ENCODE measurements at places on chromosomes 13 and 19.

DNA sequence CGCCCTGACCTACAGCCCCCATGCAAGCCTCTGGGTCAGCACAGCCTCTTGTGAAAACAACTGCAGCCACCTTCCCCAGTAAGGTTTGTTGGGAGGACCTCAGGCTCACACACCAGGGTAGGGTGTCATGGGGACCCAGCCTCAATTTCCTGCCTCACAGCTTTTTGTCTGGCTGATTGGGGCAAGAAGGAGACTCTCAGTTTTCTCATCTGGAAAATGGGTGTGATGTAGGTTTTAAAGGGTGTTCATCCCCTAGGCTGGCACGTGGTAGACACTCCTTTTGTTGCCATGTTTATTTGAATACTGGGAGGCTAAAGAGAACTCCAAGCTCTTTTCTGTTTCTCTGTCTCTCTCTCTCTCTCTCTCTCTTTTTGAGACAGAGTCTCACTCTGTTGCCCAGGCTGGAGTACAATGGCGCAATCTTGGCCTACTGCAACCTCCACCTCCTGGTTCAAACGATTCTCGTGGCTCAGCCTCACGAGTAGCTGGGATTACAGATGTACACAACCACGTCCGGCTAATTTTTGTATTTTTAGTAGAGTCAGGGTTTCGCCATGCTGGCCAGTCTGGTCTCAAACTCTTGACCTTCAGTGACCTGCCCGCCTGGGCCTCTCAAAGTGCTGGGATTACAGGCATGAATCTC lies 18.2 kb upstream of the PLAUR start:
- DNase-seq: no peak

DNA sequence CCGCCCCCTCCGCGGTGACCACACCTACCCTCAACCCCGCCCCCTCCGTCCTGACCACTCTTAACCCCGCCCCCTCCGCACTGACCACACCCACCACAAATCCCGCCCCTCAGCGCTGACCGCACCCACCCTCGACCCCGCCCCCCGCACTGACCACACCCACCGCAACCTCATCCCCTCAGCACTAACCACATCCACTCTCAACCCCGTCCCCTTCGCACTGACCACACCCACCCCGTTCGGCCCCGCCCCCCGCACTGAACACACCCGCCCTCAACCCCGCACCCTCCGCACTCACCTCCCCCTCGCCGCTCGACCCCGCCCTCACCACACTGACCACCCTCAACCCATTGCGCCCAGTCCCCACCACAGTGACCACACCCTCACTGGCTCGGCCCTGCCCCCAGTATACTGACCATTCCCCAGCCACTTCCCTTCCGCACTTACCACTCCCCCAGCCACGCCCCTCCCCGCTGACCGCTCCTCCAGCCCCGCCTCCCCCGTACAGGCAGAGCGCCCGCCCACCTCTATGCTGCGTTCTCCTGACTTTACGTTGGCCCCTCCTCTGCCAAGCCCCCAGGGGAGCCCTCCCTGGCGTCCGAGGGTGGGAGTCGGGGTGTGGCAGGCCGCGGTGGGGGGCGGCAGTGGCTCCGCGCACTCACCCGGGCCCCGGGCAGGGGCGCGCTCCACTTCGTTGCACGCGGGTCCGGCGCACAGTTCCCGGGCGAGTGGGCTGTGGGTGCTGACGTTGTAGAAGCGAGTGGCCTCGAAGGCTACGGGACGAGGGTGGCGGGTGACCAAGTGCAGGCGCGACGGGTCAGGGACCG lies 8.4 kb downstream of the F2RL3 start:
- DNase-seq: peak; percentile 73

DNA sequence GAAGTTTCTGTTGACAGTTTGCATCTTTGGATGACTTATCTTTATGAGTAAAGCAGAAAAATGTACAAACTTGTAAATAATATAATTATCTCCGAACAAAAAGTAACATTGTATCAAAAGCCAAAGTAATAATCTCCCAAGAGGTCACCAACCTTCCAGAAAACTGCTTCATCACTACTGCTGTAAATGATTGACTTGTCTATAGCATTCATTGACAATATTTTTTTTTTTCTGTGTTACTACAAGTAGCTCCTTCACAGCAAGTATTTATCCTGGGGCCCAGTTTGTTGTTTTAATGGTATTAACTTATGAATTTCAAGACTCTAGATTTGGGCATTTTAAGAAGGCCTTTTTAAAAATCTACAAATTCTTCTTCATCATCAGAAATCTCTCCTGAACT lies 242.4 kb downstream of the KLF12 start:
- DNase-seq: no peak

DNA sequence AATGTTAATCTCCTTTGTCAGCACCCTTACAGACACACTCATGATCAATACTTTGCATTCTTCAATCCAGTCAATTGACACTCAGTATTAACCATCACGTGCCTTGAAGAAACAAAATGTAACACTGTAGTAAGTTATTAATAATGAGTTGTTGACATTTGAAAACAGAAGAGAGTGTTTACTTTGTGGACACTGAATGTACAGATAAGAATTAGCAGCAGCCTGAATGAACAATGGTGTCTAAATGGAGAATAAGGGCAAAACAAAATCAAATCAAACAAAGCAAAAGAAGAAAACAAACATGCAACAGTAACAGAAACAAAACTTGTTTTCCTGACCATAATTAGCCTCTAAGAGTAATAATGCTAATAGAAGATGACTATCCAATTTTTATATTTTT lies 1191.1 kb upstream of the MIR17HG start:
- no peak for DNase-seq
